ENCODE measurements at places on chromosomes 4 and X.

DNA sequence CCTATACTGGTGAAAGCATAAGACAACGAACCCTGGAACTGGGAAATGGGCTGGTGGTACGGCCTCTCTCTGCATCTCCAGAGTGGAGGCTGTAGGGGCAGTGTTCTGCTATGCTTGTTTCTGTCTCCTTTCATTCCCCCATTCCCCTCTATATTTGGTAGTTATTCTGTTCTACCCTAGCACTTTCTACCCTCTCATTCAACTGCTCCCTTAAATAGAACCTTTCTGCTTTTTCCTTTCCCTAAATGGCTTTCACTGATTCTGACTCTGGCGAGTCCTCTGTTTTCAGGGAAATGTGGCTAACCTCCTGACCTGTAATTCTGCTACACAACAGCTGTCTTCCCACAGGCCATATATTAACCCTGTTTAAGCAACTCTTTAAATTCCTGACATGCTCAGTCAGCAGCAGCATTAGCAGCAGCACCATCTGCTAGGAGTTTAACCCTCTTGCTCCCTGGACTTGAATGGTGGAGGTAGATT, 94.2 kb downstream of the CXCL13 start:
- no peak for DNase-seq

- peak; percentile 36 for DNase-seq
Observed at GRCh38 chr4:112144546-112145325, 518 bp upstream of the FAM241A start.

GRCh38 chr4:48134081-48134480, at the start of gene TXK:
TSS of gene TXK (minus strand) at chr4:48134250. CDS start at chr4:48134170, 80 bp downstream.
- DNase-seq: no peak

GRCh38 chrX:119757979-119758730, at the start of gene SOWAHD:
TSS of gene SOWAHD (plus strand) at chrX:119758588. CDS start at chrX:119758668, 80 bp downstream.
- no peak for DNase-seq

- no peak for DNase-seq
Observed at GRCh38 chr4:2804973-2805501, 12.2 kb downstream of the SH3BP2 start.

GRCh38 chr4:78561677-78562076, 10.1 kb downstream of the ANXA3 start:
- DNase-seq: no peak

GRCh38 chr4:130322439-130322838, 1226.5 kb downstream of the C4orf33 start:
- DNase-seq: no peak

GRCh38 chr4:41784191-41784979, 35.9 kb upstream of the PHOX2B start:
- no peak for DNase-seq

DNA sequence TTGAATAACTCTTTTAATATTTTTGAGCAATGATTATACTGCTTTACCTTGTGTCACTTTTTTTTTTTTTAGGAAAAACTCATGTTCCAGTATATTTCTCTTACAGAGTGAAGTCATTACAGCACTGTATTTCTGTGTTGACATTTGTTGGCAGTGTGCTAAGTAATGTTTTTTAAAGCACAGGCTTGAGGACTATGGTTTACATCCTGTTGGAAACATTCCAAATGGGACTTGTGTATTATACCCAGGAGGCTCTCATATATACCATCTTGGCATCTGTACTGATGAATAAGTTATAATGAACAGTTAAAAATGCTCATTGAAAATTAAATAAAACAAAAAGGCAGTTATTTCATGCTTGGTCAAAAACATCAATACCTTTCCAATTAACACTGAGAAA, 33.8 kb downstream of the CEP44 start:
- peak; percentile 22 for DNase-seq

GRCh38 chr4:102076622-102077021, 268.7 kb downstream of the SLC39A8 start:
- no peak for DNase-seq

- DNase-seq: no peak
Observed at GRCh38 chr4:3673716-3674478, 92.3 kb upstream of the ADRA2C start.

DNA sequence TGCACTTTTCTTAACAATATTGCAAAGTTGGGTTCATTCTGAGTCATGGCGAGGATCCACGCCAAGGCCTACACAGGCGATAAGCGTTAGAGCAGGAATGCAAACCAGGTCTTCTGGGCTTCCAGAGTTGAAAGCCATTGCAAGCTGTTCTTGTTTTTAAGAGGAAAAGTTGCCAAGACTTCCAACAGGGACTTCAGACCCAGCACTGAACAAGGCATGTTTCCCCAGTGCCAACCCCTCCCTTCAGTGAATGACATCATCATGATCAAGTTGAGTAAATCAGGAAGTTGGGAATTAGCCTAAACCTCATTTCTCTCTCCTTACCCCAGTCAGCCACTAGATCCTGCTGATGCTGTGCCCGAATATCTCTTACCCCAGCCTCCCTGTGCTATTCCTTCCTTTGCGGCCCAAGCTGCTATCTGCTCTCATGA, 355.1 kb downstream of the HS3ST1 start:
- DNase-seq: no peak

DNA sequence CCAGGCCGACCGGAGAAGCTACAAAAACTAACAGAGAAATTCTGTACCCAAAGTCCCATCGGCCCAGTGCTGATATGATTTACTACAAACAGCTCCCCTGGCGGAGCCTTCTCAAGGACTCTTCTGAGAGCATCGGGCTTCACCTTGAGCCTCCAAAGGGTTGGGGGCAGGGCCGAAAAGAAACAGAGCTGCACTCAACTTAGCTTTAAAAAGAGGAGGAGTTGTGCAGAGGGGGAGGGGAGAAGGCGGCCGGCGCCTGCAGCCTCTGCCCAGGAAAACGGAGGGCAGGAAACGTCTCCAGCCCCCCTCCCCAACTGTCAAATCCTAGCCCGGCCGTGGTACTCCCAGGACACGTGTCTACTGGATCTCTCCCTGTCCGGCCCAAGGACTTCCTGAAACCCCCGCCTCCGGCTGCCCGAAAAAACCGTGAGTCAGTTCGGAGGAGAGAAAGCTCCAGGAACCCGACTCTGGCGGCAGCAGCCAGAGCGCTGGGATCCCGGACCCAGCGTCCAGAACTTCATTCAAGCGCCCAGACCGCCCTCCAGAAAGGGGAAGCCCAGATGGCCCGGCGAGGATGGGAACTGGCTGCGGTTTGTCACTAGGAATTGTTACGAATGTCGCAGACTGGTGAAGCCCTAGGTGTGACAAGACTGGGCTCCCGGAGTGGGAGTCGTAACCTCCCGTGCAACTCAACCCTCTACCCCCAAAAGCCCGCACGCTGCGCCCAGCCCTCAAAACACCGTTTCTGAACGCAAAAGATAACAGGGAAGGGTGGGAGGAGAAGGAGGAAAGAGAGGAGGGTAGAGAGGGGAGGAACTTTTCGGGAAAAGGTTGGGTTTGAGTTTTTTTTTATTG, 973 bp downstream of the ADAMTS3 start:
- DNase-seq: no peak

DNA sequence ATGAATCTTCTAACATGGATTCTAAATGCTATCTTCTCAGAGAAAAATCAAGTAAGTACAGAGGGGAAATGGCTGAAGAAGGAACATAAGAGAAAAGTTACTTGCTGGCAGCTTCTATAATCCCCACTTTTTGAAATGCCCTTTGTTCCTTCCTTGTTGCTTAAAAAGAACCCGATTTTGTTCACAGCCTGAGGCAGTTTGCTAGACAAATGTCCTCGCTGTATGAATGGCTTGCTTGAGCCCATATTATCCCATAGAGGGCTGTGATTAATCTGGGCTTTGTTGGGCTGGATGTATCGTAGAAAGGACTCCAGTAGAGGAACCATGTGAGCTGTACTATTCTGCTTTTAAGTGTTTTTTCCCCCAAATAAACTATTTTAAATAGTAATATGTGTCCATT, 134.3 kb upstream of the FGF13 start:
- DNase-seq: no peak

DNA sequence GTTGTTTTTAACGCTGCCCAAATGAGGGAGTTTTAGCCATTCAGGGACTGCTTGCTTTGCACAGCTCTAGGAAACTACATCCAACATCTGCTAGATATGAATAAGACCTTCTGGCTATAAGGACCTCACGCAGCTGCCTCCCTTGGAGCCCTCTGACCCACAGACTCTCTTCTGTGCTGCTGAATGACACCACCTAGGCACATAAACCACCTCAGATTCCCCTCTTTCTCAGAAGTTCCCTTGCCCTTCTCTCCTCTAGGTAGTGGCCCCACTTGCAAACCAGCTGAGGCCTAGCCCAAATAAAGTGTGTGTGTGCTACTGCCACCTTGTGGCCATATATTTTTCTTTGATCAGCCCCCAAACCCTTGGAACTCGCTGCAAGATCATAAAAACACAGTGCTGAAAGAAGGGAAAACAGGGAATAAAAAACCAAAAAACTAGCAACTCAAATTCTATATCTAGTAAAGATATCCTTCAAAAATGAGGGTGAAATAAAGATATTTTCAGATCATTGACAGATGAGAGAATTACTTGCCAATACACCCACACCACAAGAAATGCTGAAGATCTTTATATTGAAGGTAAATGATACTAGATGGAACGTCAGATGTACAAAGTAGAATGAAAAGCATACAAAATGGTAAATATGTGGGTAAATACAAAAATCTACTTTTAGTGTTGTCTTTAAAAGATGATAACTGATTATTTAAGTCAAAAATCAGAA, 265.9 kb downstream of the ADAMTS3 start:
- DNase-seq: peak; percentile 2

DNA sequence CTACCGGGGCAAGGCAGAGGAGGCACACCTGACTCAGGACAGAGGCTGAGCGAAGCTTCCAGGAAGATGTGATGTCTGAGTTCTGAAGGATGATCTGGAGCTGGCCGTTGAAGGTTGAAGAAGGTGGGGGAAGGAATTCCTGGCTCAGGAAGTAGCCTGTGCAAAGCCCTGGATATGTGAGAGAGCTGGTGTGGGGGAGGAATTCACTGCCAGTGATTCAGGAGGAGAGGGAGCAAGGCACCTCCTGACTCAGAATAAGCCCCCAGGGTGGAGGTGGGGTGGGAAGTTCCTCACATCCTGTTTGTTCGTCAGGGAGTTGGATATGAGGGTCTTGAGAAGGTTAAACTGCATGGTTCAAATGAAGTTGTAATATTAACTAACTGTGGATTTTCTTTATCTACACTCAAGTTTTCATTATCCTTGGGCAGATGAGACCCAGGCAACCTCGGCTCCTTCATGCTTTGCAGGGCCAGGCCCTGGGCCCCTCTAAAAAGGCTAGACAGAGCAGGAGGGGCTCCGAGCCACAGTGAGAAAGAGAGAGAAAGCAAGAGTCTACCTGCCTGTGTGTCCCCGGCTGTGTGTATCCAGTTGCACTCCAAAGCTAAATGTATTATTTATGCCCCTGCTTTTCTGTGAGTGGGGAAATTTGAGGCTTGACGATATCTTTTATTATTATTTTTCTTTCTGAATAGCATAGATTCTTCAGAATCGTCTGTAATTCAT, 7.1 kb downstream of the NHSL2 start:
- DNase-seq: no peak

DNA sequence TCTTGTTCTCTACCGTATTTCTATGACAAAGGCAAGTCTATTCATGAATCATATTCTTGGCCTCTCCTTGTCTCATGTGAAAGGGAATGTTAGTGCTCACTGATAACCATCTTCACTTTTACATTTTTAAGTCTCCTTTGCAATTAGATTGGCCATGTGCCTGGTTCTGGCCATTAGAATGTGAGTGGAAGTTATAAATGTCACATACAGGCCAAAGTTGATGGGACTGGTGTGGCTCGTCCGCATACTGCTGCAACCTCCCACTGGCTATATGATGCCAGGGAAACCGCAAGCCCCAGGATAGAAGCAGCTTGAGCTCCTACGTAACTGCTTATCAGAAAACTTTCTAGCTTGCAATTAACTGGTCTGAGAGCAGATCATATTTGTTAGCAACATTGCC, 86.1 kb downstream of the MAGEC1 start:
- DNase-seq: no peak

GRCh38 chr4:173401063-173401462, 2.1 kb upstream of the SCRG1 start:
- DNase-seq: no peak

DNA sequence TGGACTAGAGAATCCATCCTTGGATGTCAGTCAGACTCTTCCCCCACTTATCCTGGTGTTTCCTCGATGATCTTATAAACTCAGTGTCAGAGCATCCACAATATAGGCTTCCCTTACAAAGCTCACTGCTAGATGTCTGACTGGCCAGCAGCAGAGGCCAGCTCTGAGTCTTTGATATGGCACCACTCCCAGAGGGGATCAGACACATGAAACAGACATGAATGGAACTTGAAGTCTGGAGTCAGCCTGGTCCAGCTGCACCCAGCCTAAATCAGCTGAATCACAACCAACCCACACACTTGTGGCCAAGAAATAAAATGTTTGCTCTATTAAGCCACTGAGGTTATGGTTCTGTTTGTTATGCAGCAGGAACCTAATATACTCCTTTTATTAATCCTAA, 129.6 kb upstream of the MED14 start:
- no peak for DNase-seq

DNA sequence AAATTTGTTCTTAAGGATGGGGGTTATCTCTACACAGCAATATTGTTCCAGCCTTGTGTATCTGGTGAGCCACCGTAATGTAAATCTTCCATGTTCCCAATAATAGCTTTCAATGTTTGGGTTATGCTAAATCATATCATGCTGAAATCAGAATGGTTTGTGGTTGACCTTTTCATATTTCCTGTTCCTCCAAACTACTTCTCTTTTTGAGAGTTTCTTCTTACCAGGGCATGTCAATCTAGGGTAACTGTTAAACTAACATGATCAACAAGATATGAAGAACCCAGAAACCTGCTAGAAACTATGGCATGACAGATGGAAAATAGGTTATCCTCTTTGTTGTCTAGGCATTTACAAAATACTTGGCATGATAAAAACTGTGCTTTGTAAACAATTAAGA, 22.0 kb downstream of the TNMD start:
- no peak for DNase-seq
